ENCODE measurements at places on chromosomes 2 and 18.

- no peak for DNase-seq
These were observed 43.8 kb upstream of the DDX18 start for GRCh38 chr2:117770730-117771129.

DNA sequence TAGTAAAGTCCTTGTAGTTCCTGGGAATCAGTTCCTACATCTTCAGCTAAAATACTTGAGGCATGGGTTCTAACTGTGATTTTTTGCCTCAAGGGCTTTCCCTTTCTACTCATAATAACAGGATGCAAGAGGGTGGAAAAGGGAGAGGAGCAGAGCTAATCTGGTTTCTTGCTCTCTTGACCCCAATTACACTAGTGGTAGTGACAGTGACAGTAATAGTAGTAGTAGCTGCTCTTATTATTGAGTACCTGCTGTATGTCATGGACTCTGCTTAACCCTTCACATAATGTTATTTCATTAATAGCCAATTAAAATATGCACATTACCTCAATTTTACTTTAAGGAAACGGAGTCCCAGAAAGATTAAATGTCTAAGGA is 214.8 kb upstream of the HNRNPA3 start:
- no peak for DNase-seq

DNA sequence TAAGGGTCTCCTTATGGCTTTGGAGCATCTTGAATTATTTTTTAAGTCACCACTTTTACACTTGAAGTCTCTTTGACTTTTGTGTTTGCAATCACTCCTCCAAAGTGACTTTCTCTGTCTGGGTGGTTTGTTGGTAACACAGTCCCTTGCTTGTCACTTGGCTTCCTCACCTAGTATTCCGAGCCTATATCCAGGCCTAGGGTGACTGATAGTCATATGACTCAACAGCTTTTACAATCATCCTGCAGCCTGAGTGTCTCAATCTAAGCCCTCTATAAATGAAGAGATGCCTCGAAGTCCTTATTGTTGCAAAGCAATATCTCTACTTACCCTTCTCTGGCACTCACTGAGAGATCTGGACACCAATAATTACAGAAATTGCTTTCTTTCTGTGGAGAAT is 53.9 kb upstream of the SETBP1 start:
- no peak for DNase-seq

GRCh38 chr2:16350211-16350610 is 315.4 kb downstream of the CYRIA start:
- no peak for DNase-seq

DNA sequence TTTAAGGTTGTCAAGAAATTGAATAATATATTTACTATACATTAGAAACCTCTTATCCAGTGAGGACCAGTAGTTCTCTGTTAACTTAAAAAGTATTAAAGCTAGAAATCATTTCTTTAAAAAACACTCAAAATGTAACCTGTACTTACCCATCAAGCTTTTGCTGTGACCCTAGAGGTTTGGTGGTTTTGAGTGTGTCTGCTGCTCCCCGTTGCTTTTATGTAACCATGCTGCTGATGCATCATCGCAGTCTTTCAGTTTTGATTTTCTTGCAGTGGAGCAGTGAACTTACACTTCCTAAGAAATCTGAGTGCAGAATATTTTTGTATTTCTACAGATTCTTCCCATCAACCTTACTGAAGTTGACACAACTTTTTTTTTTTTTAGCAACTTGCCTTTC is 34.2 kb downstream of the MRPS9 start:
- DNase-seq = no peak

- no peak for DNase-seq
These were observed 201.1 kb downstream of the VAPA start for GRCh38 chr18:10114717-10115463.

DNA sequence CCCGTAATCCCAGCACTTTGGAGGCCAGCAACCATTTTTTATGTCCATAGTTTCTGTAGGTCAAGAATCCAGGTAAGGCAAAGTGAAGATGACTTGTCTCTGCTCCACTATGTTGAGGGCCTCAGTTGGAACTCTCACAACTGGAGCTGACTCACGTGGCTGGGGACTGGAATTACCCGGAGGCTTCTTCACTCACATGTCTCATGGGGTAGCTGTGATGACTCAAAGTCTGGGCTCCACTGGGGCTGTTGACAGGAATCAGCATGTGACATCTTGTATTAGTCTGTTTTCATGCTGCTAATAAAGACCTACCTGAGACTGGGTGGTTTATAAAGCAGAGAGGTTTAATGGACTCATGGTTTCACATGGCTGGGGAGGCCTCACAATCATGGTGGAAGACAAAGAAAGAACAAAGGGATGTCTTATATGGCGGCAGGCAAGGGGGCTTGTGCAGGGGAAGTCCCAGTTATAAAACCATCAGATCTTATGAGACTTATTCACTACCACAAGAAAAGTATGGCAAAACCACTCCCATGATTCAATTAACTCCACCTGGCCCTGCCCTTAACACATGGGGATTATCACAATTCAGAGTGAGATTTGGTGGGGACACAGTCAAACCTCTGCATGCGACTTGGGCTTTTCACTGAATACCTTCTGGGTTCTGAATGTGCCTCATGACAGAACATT is 7.8 kb upstream of the PPP1R1C start:
- DNase-seq = no peak

DNA sequence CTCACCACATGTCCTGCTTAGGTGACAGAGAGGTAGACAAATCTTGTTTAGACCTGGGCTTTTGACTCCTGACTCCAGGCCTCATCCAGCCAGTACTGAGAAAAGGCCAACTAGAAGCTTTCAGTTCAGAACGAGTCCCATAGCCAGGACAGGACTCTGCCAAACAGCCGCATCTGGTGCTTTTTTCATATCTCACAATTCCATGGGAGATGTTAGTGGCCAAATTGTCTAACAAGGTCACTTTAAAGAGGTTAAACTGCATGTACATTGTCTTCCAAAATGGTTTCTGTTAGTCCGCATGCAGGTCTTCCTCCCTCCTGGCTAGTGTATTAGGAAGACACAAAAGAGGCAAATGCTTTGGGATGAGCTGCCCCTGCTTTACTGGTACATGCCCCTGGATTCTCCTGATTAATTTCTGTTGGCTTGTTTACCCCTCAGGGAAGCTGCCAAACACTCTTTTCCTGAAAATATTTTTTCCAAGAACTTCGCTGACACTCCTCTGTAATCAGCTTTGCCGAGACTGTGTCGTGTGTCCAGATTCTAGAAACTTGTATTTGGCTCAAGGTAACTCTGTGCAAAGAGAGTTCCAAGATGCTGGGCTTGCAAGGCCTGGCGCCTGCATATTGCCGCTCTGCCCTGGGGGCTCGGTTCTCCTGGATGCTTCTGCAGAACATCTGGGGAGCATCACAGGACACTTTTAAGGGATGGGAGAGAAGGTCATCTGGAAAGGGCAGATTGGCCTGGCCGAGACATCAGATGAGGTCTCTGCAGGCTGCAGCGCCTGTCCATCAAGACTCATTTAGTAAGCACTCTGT is 209.2 kb upstream of the APCDD1 start:
- no peak for DNase-seq
